ENCODE measurements at places on chromosomes 2 and 18.
A peak's percentile ranks its signal among the peaks of the same experiment; 100 is the strongest.

DNA sequence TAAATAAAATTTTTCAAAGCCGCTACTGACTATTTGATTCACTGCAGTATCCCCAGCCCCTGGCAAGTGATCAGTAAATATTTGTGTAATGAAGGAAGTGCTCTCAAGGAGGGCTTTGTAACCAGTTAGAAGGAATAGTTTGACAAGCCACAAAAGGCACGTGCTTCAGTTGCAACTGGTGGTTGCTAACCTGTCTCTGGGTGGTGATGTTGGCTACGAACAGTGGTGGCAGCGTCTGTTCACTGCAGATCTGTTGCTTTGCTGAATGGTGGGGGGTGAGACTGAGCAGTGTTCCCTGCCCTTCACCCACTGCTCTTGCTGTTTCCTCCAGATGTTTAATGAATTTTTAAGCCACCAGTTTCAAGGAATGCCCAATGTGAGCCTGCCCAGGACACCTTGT, 73.9 kb upstream of the SIX2 start:
- peak; percentile 3 for DNase-seq

DNA sequence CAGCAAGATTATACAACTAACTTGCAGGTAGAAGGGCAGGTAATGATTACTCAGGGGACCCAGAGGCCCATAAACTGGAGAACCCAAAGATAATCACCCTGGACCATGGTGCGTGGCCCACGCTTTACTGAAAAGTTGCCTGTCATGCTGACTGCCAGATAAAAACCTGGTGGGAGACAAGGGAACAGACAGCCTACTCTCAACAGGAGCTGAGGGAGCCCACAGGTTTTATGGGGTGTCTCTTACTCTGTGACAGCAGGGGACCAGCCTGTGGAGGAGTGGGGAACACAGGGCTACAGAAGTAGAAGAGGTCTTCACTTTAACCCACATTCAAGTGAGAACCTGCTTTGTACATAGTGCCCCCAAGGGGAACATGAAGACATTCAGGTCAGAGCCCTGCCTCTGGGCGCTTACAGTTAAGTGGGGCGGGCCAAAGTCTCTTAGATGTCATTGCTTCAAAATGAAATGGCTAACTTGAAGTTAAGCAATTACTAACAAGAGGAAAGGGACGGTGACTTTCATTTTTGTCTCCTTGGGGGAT, 60.4 kb downstream of the DHRS9 start:
- DNase-seq: no peak

GRCh38 chr2:217394510-217395351, 534.9 kb upstream of the TNP1 start:
- peak; percentile 83 for DNase-seq

DNA sequence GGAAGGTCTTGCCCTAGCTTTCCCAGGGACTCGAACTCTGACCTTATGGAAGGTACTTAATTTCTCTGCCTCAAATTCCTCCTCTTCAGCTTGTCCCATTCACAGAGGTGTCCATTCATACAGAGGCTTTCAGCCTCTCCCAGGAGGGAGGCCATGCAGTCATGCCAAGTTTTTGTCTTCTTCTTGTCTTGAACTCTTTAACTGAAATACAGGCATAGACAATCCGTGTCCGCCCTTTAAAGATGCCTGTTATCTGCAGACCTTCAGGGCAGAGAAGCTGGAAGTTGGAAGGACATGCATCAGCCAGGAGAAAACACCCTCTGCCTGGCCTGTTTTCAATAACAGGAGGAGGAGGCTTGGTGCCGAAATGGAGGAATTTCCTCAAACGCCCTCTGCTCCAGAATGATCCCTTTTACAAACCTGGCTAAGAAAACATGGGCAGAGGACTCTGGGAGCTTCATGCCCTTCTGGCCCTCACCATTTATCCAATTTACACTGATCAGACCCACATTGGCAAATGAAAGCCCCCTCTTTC, 308.3 kb downstream of the MYCN start:
- DNase-seq: no peak

DNA sequence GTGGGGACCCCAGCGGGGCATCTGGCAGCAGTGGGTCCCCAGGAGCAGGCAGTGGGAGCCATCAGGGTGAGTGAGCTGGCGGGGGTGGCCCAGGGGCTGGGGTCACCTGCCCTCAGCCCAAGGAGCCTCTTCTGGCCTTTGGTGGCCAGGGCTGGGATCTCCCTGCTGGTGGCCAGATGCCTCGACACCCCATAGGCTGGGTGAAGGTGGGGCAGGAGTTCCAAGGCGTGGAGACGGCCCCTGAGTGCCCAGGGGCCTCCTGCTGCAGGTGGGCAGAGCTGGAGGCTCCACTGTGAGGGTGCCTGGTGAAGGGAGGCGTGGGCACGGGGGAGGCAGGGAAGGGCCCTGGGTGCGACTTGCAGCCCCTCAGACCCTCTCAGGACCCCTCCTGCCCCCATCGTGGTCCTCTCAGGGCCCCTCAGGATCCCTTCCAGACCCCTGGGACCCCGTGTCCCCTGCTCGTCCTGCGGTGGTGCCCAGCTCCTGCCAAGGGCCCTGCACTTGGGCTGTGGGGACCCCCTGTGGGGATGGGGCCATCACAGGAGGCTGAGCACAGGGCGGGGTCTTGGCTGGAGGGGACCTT, 5.0 kb upstream of the GPR35 start:
- no peak for DNase-seq

All from fibroblast of mammary gland (primary cell).